ENCODE measurements at places on chromosomes 16 and 17.
A peak's percentile ranks its signal among the peaks of the same experiment; 100 is the strongest.

DNA sequence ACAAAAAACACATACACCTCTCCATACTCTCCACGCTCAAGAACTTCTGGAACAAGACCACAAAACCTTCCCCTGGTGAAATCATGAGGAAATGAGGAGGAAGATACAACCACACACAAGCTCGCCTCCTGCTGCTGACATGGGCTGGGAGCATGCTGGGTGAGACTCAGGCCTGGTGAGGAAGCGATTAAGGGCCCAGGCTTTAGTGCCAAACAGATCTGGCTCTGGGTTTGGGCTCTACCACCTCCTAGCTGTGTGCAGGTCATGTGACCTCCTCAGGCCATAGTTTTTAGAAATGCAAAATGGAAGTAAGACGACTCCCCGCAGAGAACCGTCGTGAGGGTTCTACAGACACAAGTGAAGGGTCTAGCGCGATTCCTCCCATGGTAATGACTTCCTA, 41.3 kb downstream of the VAC14 start:
- DNase-seq, result no peak

DNA sequence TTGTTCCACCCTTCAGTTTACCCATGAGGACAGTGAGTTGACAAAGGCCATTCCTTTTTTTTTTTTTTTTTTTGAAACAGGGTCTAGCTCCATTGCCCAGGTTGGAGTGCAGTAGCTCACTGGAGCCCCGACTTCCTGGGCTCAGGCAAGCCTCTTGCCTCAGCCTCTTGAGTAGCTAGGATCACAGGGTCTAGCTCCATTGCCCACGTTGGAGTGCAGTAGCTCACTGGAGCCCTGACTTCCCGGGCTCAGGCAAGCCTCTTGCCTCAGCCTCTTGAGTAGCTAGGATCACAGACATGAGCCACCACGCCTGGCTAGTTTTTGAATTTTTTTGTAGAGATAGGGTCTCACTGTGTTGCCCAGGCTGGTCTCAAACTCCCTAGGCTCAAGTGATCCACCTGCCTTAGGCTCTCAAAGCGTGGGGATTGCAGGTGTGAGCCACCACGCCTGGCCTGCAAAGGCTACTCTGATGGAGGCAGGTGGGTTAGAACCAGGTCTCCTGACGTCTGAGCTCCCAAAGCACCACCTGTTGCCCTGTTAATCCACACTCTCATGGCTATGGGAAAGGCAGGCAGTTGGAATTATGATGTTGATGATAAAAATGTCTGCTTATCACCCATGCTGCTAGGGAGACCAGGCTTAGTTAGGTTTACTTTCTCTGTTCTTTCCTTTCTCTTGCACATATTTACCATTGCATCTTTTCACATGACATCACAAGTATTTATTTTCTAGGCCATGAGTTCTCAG, 65.2 kb downstream of the KSR1 start:
- no peak for DNase-seq

- DNase-seq, result no peak
These were observed 210.2 kb downstream of the KATNIP start for GRCh38 chr16:27759967-27760788.

DNA sequence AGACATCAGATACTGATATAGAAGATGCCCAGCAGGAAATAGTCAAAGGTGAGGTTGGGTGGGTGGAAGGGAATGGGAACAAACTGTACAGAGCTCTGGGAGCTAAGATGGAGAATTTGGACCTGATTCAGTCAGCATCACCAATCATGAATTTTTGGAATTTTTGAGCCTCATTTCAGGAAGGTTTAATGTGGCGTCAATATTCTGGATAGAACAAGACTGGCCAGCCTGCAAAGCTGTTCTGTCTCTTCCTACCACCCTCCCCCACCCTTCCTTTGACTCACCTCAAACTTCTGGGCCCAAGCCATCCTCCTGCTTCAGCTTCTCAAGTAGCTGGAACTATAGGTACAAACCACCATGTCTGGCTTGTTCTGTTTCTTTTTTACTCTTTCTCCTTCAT, 32.6 kb downstream of the CTCF start:
- peak; percentile 79 for DNase-seq

GRCh38 chr17:17824783-17825614, 11.8 kb downstream of the SREBF1 start:
- DNase-seq, result no peak

- DNase-seq, result peak; percentile 41
These were observed 885 bp upstream of the SLFN13 start for GRCh38 chr17:35449371-35449931.

DNA sequence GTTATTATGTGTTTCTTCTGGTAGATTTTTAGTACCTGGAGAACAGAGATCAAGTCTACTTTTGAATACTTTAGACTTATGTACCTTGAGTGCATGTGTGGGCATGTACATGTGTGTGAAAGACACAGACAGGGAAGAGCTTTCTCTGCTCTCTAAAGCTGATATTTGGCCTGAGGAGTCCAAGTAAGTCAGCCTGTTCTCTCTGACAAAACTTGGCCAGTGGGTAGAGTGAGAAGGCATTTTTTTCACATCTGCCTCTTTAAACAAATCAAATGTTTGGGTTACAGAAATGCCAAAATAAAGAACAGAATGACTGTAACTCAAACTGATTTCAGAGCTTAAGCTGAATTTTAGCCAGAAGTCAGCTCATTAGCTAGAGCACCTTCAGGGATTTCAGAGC, 309.7 kb upstream of the DYNLRB2 start:
- peak; percentile 15 for DNase-seq

DNA sequence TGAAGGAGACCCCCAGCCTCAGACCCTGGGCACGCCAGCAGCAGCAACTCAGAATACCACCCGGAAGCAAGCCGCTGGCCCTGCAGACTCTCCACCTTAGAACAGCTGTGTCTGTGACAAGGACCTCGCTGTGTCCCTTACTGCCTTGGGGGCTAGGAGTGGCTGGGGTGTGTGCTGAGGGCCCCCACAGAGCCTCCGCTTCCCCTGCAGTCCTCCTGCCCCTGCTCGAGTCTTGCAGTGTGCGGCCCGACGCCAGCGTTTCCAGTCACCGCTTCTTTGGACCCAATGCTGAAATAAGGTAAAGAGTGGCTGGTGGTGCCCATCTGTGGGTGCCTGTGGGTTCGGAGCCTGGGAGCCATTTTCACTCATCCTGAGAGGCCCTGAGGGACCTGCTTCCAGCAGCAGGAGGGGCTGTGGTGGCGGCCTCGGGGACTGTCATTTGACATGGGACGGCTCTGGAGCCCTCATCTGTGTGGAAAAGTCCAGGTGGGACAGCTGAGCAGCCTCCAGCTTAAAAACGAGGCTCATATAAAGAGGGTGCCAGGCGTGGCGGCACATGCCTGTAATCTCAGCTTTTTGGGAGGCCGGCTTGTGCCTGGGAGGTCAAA, 14.7 kb upstream of the MC1R start:
- DNase-seq, result no peak

DNA sequence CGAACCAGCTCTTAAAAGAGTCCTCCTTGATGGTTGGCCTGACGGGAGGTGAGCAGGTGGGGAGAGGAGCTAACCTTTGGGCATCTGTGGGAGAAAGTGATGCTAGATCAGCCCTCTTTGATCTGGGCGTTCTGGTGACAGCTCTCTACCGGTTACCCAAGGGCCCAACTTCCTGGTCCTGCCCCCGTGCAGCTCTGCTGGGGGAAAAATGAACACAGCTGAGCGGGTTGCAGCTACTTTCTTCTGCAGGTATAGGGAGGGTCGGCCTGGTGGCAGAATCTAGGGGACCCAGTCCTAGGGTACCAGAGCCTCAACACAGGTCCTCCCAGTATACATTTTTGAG, 2.9 kb downstream of the SHISA9 start:
- DNase-seq, result no peak

DNA sequence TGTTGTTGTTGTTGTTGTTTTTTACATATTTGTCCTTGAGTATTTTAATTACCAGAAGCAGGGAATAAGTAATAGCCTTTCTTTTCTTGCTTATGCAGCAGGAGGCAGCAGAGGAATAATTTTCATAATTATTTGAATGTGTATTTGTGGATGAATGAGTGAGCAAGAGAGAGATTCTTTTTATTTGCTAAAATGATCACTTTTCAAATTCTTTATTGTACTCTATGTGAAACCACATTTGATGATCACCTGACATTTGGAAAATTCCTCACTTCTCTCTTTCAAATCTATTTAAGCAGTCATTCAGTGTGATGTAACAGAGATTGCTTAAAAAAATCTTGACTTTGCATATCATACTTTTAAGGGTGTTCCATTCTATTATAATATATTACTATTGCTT, 223.6 kb downstream of the BCAS3 start:
- peak; percentile 31 for DNase-seq

GRCh38 chr16:50272687-50273381, 6.5 kb downstream of the ADCY7 start:
- no peak for DNase-seq

DNA sequence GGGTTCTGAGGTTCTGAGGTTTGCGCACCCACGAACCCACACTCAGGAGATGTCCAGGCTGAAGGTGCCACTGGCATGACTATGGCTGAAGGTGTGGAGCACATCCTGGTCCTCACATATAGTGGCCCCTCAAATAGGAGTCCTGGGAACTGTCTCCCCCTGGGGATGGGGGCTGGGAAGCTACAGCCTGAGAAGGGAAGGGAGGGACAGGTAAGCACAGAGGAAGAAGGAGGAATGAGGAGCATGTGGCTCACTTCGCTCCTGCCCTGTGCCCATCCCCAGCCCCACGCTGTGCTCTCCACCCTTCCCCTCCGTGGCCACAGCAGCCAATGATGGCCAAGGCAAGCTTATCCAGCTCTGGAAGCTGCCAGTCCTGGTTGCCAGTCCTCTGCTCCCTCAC, 123.9 kb upstream of the LHX1 start:
- no peak for DNase-seq

DNA sequence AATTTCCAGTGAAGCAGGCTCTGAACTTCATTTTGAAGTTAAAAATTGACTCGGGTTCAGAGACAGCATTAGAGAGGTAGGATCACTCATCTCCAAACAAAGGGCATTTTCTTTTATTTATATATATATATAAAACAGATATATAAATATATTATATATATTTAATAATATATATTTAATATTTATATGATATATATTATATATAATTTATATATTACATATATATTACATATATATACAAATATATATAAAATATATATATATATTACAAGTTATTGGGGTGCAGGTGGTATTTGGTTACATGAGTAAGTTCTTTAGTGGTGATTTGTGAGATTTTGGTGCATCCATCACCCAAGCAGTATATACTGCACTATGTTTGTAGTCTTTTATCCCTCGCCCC, 320.8 kb downstream of the MAP2K6 start:
- no peak for DNase-seq

DNA sequence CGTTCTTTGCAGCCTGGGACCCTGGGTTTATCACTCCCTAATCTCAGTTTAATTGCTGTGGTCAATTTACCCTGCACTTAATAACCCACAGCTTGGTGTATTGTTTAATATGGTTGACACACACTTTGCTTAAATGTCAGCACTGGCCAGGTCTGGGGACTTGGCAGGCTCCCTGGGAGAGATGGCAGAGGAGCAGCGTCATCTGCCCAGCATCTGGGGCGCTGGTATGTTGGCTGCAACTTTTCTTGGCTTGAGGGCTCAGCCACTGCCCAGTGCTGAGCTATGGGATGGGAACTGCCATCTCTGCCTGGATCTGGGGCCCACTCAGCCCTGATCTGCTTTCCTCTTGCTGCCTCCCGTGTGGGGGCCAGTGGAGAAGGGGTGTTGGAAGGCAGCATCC, 115.7 kb upstream of the IRX3 start:
- DNase-seq, result no peak

GRCh38 chr16:14062261-14062660, 8.9 kb upstream of the MRTFB start:
- no peak for DNase-seq

DNA sequence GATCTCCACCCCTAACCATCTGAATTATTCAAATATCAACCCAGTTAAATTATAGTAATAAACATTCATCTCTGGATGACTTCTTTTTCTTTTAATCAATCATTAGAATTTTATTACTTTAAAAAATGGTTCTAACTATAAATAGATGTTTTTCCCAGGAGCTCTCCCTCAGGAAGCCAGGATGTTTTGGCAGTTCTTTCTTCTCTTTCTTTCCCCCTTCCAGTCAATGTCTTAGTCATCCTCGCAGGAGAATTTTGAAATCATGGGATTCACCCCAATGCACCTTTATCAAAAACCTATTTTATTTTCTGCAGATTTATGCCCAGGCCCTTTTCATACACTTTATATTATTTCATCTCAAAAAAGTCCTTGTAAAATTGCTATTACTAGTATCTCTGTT, 711.6 kb downstream of the CDH11 start:
- DNase-seq, result peak; percentile 61

DNA sequence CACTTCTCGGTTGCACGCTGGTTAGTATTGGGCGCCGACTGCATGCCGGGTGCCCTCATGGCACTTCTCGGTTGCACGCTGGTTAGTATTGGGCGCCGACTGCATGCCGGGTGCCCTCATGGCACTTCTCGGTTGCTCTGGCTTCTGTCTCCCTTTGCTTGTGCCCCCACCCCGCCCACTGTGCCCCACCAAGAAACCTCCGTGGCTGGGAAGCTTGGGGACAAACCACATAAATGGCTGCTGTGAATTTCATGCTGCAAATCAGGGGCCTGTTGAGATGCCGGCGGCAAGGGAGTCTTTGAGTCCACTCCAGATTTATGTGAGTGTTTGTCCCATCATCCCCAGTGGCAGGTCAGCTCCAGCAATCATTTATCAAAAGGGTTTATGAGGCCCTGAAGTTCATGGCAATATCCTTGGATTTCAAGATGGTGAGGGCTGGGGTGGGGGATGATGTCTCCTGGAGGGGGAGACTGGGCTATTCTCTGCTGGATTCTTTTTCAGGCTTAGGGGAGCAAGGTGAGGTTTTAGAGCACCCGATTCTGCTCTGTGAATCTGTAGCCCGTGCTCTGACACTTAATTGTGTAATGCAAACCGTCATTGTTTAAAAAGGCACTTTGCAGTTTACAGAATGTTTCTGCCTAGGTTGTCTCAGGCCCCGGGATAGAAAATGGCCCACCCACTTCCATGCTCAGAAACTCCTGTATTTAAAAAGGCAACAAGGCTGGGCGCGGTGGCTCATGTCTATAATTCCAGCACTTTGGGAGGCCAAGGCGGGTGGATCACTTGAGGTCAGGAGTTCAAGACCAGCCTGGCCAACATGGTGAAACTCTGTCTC, 51.2 kb upstream of the CIBAR2 start:
- DNase-seq, result no peak

- DNase-seq, result peak; percentile 51
These were observed 2.5 kb upstream of the ZNF423 start for GRCh38 chr16:49858200-49859124.

- DNase-seq, result peak; percentile 56
These were observed 69.2 kb upstream of the WSB1 start for GRCh38 chr17:27224526-27225315.

GRCh38 chr17:26963163-26963503, 330.8 kb upstream of the WSB1 start:
- DNase-seq, result no peak

GRCh38 chr17:29710891-29711418, 88.2 kb upstream of the CORO6 start:
- peak; percentile 84 for DNase-seq

- no peak for DNase-seq
These were observed 99.9 kb upstream of the CCL2 start for GRCh38 chr17:34154961-34155730.

Measured in fibroblast of mammary gland (primary cell).